ENCODE measurements at places on chromosomes 5 and 9. TPM values are rescaled to one million over a fixed set of nuclear protein-coding genes. Genes with fewer than 3 reads are reported as not detected.
A peak's percentile ranks its signal among the peaks of the same experiment; 100 is the strongest.

- no peak for DNase-seq
Observed at GRCh38 chr9:86575137-86575536, 220.9 kb upstream of the TUT7 start.

Gene C5orf52
- polyA plus RNA-seq: not detected

DNA sequence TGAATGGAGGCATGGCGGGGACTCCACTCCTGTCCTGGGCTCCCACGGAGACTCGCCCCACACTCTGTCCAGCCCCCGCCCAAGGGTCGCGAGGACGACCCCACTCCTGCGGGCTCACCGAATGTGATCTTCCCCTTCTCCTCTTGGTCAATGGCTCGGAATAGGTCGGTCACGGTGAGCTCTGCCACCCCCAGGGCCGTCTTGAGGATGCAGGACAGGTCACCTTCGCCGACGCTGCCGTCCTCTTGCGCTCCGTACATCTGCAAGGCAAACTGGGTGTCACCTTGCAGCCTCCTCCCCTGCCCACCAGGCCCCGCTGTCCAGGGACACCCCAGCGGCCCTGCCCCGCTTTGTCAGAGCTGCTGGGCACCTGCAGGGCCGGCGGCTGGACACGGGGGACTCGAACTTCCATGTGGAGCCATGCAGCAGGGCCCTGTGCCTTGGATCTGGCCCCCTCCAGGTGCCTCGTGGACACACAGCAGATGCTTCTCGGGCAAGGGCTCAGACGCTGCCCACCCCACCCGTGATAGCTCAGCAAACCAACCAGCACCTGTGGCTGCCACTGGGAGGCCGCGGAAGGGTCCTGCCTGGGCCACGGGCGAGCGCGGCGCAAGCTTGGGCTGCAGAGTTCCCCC, 21.5 kb upstream of the SLC6A3 start:
- no peak for DNase-seq

Gene GZMA
- 1.3 TPM for polyA plus RNA-seq

GRCh38 chr9:37676411-37676830, 25.7 kb downstream of the FRMPD1 start:
- peak; percentile 46 for DNase-seq

DNA sequence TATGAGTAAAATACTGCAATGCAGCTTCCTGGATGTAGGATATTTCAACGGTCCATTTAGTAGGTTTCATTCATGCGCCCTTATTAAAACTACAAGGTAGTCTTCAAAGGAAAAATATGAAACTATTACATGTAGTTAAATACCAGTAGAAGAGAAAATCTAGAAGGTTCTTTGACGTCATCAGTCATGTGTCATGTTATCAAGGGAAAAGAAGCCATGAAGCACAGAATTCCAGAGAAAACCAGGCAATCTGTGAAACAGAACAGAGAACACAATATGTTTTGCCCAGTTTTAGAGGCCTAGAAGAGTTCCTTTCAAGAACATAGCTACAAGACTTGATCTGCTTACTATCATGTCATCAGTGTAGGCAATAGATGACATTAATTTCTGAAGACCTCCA, 38.4 kb downstream of the BNC2 start:
- no peak for DNase-seq

All from muscle of arm (tissue), 14 donors.